Stimulated activated CD4-positive, alpha-beta T cell treated with anti-CD3 and anti-CD28 coated beads, Interleukin-12 subunit alpha, Interleukin-12 subunit beta, amount 100 ng/mL, for 48 hours (primary cell): ENCODE measurements at places on chromosomes 7 and 10.

GRCh38 chr7:16867328-16867727, 14.5 kb downstream of the AGR3 start:
- no peak for DNase-seq

- no peak for DNase-seq
Observed at GRCh38 chr10:59366290-59366689, 3.9 kb upstream of the FAM13C start.

DNA sequence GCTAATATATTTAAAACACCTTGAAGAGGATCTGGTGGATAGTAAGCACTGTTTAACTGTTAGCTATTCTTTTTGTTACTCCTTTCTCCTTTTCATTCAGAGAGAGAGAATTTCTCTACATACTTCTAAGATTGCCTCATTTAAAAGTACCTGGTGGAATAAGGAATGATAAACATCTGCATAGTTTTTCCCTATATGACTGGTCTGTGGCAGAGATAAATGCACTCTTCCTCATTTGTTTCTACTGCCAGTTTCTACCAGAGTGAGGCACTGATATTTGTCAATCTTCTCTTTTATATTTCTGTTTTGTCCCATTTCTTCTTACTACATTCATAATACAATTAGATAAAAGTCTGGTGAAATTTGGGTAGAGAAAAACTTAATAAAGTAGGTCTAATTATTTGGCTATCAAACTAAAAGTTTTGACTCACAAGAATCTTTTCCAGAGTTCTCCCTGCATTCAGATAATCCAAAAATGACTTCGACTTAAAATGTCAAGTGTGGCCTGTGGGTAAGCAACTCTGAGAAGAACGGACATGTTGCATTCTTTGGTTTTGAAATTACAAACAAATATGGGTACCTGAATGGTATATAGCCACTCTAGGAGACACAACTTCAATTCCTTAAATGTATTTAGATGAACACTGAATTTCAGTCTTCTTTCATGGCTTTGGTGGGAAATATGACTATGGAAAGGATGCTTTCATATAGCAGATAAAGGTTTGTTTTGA, 38.8 kb downstream of the RNLS start:
- no peak for DNase-seq

DNA sequence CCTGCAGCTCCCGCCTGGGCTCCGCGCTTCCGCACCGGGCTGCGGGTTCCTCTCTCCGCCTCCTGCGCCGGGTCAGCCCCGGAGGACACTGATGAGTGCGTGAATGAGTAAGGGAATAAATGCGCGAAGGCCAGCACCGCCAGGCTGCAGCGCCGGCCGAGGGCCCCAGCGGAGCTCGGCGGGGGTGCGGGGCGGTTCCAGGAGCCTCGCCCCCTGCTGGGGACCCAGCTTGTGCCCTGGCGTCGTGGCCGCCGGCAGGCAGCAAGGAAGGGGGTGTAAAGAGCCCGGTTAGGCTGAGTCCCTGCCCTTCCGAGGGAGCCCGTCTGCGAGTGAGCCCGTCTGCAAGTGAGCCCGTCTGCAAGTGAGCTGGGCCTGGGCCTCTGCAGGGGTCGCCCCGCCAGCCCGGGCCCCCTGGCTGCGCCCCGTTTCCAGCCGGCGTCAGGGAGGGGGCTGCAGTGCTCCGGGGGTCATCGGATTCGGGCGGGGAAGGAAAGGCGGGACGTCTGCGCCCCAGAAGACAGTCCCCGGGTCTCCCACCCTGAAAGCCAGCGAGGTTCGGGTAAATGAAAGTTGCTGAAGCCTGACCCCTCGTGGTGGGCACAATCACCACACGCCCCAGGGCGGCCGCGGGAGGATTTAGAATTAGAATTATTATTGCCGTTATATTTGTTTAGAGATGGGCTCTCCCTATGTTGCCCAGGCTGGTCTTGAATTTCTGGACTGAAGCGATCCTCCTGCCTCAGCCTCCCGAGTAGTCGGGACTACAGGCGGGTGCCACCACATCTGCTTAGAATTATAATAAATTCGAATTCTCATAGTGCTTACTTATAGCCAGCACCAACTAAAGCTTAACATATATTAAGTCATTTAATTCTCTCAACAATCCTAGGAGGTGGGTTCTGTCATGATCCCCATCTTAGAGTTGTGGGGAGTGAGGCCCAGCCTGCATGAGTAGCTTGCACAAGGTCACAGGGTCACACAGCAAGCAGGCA, 8.6 kb upstream of the CRYGN start:
- peak; percentile 64 for DNase-seq

DNA sequence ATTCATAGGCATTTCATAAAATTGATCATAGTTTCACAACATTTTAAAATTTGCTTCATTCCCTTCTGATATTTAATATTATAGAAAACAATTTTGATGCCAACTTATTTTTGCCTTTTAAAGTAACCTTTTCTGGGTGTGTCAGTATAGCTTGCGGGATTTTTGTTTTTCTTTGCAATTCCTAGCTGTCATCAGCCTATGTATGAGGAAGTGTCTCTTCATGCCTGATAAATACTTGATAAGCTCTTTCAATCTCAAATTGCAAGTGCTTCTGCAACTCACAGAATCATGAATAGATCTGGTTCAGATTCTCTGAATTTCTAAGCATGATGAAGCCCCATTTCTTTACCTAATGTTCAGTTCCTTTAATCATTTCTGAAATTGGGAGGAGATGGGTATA, 28.0 kb upstream of the ARHGAP21 start:
- no peak for DNase-seq

- DNase-seq = no peak
Observed at GRCh38 chr7:36280840-36281812, 108.5 kb upstream of the ANLN start.

DNA sequence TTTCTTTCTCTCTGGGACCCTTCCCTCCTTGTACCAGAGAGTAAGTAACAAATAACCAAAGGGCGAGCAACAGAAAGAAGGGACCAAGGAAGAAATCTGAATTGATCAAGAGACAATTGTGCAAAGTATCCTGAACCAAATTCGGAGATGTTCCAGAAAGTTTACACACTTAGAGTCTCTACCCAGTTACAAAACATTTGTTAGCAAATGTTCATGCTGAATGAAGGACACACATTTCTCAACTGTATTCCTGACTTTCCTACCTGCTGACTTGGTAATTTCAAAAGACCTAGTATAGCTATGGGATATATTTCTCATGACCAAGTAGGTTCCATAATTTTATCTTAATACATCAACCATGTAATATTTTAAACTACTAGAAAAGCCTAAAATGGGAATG, 37.4 kb downstream of the LYZL1 start:
- no peak for DNase-seq

- peak; percentile 48 for DNase-seq
Observed at GRCh38 chr10:24518981-24519597, 204.6 kb downstream of the ARHGAP21 start.

DNA sequence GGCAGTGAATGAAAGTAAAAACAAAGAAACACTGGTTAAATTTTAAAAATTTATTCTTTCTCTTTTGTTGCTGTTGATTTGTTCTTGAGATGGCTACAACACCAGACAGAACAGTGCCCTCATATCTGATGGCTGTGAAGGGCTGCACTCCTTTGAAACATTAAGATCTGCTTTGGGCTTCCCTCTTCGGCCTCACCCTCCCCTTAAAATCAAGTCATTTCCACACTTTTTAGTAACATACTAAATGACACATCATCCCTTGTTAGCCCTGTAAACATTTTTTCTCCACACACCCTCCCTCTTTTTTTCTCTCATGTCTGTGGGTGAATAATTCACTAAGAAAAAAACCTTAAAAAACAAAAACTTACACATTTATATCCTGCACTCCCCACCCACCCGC, 16.4 kb downstream of the IRF5 start:
- DNase-seq = no peak

DNA sequence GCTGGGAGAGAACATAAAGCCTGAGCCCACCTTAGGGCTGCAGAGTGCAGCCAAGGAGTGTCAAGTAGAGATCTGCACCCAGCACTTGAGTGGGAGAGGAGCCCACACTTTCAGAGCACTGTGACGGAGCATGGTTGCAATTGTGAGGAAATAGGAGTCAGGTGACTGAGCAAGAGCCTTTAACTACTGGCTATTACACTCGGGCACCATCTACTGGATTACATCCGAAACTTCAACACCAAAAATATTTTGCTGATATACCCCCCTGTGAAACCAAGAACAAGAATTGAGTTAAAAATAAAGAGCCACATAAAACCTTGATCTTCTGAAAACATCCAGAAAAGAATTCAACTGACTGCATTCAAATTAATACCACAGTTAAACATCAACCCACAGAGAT, 657.9 kb downstream of the NXPH1 start:
- DNase-seq = no peak

DNA sequence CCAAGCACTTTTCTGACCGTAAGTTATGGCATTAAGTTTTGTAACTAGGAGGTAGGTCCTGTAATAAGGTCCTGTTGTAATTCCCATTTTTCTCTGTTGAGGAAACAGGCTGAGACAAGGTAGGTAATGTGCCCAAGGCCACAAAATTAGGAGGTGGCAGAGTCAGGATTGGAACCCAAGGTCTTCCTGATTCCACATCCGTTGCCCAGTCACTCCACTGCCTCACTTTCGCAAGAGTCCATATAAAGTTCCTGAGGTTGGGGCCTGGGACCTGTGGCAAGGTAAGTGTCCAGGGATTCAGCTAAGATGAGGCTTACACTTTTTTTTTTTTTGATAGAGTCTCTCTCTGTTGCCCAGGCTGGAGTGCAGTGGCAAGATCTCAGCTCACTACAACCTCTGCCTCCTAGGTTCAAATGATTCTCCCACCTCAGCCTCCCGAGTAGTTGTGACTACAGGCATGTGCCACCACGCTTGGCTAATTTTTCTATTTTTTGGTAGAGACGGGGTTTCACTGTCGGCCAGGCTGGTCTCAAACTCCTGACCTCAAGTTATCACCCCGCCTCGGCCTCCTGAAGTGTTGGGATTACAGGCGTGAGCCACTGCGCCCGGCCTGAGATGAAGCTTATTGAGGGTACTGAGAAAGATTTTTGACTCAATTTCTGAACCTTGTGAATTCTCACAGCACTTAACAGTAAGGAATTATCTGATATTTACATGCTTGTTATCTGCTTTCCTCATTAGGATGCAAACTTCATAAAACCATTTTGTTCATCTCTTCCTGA, 20.3 kb upstream of the GNA12 start:
- no peak for DNase-seq

GRCh38 chr10:21888959-21889358, 114.6 kb downstream of the DNAJC1 start:
- DNase-seq = no peak

GRCh38 chr10:123287594-123288247, 133.5 kb downstream of the BUB3 start:
- DNase-seq = peak; percentile 12

DNA sequence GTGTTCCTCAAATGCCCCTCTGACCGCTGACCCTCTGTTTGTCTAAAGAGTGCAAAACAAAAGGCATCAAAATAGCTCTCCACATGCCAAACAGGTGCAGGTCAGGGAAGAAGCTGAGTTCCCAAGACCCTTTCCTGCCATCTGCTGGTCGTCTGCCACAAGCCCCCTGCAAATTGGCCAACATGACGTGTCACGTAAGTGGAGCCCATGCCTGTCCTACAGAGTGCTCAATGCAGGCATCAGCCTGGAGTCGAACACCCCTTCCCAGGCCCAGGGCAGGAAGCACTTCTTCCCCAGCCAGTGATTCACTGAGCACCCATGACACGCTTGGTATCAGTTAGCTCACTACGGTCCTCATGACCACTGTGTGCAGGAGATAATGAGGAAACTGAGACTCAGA, 14.1 kb downstream of the TMEM72 start:
- no peak for DNase-seq

DNA sequence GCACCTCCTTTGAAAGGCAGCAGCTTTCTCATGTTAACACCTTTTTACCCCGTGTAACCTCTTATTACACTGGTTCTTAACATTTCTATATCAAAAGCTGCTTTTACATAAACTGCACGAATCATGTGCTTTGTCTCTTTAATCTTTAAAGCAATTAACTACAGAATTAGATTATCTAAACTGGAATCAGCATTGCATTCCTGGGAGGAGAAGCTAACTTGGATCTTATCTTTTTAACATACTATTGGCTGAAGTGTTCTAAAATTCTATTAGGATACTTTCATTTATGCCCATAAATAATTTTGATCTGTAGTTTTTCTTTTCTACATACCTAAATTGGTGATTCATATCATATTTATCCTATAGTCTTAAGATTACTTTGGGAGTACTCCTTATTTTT, 428.4 kb upstream of the IGFBP3 start:
- no peak for DNase-seq

GRCh38 chr7:149772956-149773434, 393 bp downstream of the ZNF467 start:
- DNase-seq = peak; percentile 26

DNA sequence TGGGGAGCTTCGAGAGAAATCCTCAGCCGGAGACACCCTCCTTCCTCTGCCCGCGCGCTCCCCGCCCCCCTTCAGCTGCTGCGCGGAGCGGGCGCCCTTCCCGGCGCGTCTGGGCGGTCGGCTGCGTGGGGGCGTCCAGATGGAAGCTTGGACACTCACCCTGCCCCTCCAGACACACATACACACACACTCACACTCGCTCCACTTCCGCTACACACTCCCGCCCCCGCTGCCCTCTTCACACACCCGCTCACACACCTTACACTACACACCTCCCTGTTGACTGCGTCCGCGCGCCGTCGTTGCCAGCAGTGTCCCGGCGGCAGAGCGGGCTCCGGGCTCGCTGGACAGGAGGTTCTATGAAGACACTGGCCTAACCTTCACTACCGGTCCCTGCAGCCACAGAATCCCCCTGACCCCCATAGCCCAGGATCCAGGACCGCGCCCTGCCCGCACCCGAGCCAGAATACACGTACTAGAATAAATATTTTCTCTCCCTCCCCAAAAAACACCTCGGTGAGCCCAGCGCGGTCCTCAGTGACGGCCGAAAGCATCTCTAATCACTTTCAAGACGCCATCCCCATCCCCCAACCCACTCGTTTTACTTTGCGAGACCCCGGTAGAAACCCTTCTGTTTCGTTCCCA, 1.1 kb upstream of the EGR2 start:
- peak; percentile 61 for DNase-seq

- no peak for DNase-seq
Observed at GRCh38 chr10:15230257-15230656, 61.8 kb upstream of the NMT2 start.

DNA sequence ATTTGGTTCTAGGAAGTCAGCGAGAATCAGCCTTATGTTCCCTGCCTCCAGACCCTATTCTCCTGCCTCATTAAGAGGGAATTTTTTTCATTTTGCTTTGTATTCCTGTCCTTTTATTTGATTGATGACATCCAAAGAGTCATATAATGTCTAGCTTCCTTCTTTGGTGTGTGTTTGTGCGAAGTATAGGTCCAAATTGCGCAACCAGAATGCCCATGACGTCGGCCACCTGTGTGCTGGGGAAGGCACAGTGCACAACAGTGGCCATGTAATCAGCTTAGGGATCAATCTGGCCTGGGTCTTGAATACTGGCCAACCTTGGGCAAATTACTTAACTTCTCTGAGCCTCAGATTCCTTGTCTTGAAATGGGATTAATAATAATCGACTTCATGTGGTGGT, 206.2 kb downstream of the VTI1A start:
- DNase-seq = no peak

GRCh38 chr10:29257106-29257783, 31.6 kb upstream of the LYZL1 start:
- no peak for DNase-seq

- no peak for DNase-seq
Observed at GRCh38 chr10:5971315-5971832, 6.0 kb downstream of the IL15RA start.
